Stimulated activated naive CD8-positive, alpha-beta T cell treated with anti-CD3 and anti-CD28 coated beads, Interleukin-15, Interleukin-2, amounts not matched to agents 100 U/mL and 50 U/mL, for 24 hours (primary cell): ENCODE measurements at places on chromosomes 2 and 18.
A peak's percentile ranks its signal among the peaks of the same experiment; 100 is the strongest.

- no peak for DNase-seq
These were observed 23.7 kb downstream of the CEP192 start for GRCh38 chr18:13014818-13015217.

DNA sequence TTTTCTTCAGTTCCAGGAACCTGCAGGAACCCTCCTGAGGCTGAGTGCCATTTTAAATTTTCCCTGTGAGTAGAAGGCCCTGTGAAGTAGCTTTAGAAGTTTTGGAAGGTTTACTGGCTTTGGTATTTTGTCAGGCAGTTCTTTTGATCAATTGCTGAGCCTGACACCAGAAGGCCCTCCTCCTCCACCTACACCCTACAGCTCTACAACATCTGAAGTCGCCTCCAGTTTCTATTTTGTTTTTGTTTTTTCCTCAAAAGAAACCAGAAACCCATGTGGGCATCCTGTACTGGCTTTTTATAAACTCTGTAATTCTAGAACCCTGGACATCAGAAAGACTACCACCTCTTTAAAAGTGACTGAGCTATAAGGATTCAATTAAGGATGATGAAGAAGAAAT, 153.7 kb downstream of the NRXN1 start:
- no peak for DNase-seq

DNA sequence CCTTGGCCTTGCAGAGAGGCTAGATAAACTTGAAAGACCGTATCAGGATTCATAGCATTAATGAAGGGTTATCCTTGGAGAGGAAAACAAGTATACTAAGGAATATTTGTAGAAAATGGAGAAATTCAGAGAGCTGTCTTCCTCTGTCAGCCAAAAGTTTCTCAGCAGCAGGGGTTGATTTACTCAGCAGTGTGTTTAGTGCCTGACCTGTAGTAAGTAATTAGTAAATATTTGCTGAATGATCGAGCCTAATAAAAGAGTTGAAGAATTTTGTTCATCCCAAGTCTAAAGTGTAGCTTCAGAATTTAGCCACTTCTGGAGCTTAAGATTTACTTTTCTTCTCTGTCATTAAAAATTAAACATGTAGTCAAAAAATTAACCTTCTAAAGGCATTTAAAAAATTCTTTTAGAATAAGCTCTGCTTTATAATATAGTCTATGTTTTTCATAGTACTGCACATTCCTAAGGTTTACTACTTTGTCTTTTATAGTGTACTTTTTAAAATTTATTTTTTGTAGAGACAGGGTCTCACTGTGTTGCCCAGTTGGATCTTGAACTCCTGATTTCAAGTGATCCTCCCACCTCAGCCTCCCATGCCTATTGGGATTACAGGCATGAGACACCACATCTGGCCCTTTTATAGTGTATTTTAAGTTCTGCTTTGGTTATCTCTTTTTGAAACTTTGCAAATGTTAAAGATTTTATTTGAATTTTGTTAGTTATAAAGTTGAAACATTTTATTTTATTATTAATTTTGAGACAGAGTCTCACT, 138.4 kb upstream of the MYO3B start:
- DNase-seq = no peak

DNA sequence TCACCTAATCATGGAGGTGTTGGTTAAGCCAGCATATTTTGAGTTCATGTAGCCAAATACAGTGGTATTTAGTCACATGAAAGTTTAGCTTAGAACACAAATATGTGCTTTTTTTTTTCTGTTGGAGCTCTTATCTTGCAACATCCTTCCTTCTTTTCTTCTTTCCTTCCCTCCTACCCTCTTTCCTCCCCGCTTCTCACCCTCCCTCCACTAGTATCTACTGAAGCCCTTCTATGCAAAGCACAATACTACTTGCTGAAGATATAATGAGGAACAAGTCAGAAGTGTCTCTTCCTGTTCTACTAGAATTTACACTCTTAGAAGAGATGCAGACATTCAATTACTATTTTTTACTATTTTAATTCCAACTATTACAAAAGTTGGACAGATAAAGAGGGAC, 105.0 kb upstream of the ITGA4 start:
- no peak for DNase-seq

GRCh38 chr18:49061991-49062831, 111.4 kb upstream of the SMAD7 start:
- no peak for DNase-seq

- no peak for DNase-seq
These were observed 24.4 kb downstream of the TFCP2L1 start for GRCh38 chr2:121260370-121261154.

DNA sequence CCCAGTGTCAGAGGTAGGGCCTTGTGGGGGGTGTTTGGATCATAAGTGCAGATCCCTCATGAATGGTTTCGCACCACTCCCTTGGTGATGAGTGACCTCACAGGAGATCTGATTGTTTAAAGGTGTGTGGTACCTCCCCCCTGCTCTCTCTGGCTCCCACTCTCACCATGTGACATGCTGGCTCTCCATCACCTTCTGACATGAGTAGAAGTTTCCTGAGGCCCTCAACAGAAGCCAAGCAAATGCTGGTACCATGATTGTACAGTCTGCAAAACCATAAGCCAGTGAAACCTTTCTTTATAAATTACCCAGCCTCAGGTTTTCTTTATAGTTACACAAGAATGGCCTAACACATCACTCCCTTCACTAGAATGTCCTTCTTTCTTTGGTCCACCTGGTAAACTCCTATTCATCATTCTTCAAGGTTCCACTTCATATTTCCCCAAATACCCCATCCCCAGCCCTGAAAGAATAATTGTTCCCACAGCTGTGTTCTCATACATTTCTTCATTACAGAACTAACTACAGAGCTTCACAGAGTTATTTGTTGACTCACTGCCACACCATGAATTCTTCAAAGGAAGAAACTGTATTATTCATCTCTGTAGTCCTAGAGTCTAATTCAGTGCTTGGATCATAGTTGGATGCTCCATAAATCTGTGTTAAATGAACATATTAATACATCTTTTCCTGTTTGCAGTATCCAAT, 81.2 kb upstream of the STK17B start:
- no peak for DNase-seq

DNA sequence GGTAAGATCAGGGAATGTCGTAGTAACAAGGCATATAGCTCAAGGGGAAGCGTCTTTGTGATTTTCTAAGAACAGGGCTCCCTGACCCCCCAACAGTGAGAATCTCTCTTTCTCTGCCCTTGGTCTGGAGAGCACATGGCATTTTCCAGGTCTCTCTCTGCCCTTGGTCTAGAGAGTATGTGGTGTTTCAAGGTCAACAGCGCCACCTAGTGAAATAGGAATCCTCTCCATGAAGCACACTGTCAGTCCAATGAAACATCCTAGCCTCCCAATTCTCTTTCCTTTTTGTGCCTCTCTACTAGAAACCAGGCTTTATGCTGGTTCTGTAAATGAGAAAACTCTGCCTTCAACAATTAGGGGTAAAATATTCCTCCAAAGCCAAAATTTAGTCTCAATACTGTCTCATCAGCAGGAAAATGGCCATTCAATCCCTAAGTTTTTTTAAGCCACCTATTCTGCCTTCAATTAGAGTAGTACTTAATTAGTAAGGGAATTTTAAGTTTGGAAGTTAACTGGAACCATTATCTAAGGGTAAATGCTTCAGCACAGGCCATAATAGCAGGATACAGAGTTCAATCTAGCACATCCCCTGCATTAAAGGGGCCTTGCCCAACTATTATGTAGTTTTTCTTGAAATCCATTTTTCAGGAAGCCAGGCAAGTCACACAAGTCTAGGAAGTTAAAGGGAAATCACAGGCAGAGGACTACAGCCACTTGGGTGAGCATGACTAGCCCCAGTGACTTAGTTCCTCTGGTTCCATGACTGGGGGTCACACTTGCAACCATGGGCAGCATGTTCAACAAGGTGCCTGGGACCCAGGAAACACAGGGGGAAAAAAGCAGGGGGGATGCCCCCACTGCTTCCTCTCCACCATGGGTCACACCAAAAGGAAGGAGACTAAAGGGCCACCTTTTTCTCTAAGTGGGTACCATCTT, 12.4 kb downstream of the DYM start:
- peak; percentile 30 for DNase-seq

DNA sequence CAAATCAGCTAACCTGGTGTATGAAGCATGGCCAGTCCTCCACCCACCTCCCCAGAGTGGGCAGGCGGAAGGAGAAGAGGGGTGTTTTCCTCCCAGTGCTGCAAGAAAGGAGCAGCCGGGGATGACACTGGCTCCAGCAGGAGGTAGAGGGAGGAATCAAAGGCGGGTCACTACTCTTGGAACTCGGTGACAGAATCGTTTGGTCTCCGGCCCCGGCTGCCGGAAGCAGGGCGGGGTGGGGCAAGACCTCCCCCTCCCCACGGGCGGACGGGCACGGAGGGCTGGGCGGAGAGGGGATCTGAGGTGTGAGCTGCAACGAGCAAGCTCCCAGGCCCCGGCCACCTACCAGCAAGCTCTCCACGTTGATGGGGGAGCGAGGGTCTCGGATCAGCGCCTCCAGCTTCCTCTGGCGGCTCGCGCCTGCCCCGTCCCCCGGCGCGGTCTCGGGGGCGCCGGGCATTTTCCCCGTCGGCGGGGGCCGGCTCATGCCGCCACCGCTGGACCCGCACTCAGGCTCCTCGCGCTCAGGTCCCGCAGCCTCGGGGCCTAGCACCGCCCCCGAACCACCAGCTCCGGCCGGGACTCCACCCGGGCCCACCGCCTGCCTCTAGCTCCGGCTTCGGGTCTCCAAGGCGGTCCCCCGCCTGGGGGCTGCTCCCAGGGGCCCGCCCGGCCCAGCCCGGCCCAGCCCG, 640 bp downstream of the ROCK2 start:
- peak; percentile 42 for DNase-seq
